ENCODE measurements at places on chromosomes 7 and 10.

DNA sequence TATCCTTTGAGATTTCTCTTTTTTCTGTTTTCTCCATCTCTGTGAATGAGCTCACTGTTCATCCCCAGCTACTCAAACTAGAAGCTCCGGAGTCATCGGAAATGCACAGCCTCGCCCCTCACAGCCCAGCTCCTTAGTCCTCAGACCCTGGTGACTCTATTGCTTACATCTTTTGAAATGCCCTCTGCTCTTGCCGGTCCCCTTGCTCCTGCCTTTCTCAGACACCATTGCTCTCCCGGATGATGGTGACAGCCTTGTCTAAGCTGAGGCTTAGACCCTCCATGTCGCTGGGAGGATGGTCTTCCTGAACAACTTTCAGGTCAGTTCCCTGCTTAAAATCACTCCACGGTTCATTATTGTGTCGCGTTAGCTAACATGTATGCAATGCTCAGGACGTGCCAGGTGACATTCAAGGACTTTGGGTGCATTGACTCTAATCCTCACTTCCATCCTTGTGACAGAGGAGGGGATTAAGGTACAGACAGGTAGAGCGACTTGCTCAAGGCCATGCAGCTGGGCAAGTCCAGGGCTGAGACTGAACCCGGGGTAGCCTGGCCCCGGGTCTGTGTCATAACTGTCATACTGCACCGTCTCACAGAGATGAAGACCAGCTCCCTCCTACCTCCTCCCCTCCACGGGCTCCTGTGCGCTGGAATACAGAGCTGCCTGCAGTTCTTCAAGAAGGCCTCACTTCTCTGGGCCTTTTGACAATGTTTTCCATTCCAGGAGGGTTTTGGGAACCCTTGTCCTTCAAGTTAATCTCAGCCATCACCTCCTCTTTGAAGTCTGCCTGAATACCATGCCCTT, 4.3 kb upstream of the UCMA start:
- DNase-seq, result no peak

DNA sequence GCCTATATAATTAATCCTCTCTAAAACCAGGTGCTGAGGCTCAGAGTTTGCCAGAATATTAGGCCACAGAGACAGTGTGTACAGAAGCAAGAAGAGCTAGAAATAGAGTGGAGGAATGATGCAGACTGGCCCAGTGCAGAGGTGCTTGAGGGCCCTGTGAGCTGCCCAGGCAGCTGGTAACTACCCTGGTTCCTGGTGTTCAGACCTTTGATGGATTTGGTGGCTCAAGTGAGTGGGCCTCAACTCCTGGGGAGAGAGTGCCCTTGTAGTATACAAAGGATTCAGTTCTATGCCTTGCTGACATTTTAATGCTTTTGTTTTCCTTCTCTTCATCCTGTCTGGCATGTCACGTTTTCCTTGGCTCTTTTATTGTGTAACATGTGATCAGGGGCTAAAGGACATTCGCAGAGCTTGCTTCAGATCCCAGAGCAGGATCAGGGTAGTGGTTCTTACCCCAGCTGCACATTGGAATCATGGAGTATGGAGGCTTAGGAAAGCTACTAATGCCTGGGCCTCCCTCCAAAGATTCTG, 20.0 kb downstream of the LRRC4 start:
- DNase-seq, result no peak

- DNase-seq, result peak; percentile 14
These were observed 35.0 kb upstream of the ZNF32 start for GRCh38 chr10:43683451-43684291.

DNA sequence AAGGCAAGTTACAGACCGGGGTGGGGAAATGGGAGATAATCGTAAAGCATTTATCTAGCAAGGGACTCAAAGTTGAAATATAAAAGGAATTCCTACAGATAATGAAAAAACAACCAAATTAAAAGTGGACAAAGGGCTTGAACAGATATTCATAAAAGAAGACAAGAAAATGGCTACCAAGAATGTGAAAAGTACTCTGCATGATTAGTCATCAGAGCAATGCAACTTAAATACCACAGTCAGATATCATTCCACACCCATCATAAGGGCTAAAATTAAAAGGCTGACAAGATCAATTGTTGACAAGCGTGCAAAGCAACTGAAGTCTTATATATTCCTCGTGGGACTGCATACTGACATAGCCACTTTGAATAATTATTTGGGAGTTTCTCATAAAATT, 124.6 kb upstream of the RSU1 start:
- no peak for DNase-seq

DNA sequence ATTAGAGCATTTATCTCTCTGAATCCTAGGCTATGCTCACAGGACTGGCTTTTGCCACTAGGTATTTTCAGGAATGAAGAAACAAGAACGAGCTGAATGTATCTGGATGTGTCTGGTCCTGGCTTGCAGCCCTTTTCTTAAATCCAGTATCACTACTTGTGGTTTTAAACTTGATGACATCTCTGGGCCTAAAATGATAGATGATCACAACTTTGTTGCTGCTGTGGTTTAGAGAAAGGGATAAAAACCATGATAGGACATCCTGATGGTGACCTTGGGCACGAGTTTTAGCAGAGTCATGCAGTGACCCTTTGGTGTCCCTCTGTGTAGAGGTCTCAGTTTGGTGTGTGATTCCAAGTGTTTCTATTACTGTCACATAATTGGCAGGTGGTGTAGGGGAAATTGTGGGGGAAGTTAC, 31.7 kb upstream of the SEMA3C start:
- DNase-seq, result no peak

GRCh38 chr10:116836902-116837523, 12.3 kb upstream of the ENO4 start:
- DNase-seq, result no peak
